Left renal cortex interstitium (tissue), 4 donors: ENCODE measurements at places on chromosomes 13 and 19.

DNA sequence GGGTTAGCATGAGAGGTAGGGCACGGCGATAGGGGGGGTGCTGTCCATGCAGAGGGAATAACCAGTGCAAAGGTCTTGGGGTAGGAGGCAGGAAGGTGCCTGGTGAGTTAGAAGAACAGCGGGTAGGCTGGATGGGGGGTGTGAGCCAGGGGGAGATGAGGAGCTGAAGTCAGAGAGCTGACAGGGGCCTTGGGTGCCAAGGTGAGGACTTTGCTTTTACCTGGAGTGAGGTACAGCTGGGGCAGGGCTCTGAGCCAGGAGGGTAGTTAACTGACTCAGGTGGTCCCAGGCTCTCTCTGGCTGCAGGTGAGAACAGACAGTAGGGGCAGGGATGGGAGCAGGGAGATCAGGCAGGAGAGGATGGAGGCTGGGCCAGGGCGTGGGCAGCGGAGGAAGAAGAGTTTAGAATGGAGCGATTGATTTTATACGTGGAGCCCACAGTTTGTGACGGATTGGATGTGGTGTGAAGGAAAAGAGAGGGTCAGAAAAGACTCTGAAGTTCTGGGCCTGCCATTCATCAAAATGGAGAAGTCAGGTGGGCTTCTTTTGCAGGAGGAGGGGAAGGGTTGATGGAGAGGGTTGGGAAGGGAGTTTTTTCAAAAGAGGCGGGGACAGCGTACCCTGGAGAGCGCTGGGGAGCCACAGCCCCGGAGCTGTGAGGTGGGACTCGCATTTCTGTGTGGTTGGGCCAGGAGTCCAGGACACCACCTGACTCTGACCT lies 1.2 kb upstream of the GRAMD1A start:
- DNase-seq, result no peak

DNA sequence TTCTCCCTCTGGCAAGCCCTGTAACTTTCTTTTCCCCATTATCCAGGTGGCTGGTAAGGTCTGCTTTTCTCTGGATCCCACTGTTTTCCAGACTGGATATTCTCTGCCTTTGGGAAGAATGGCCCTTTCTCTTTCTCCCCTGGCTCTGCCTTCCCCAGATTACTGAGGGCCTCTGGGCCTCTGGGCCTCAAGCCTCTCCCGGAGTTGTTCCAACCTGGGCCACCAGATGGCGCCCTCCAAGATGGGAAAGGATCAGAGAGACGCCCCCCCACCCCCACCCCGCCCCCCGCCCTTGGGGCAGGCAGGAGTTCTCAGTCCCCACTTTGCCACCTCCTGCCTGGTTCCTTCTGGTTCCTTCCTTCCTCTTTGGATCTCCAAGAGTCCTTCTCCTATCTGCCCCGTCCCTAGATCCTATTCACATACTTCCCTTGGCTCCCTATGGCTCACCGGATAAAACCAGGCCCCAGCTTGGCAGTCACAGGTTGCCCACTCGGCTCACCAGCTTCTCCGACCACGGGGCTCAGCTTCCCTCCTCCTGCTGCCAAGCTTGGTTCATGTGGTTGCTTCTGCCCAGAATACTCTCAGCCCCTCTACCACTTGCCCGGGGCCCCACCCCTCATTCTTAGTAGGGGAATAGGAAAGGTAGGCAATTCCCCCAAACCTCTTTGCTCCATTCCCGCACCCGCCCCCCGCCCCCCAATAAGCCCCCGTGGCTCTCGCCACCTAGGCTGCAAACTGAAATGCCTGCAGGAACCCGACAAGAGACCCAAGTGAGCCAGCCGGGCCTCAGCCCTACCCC lies 13.1 kb downstream of the EPS8L1 start:
- no peak for DNase-seq

DNA sequence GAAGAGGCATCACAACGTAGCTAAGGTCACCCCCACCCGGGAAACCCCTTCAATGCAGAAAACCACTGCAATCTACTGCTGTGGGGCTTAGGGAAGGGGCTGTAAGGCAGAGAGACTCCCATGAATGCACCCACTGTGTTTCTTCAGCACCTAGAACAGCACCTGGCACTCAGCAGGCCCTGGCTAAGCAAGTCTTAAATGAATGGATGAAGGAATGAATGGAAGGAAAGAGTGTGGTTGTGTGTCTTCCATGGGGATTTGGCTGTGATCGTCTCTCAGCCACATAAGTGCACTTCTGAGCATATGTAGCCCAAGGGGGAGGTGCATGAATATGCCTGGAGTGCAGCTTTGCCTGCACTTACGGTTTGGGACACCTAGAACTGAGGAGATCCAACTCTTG lies 2.9 kb downstream of the CCDC159 start:
- DNase-seq, result no peak

DNA sequence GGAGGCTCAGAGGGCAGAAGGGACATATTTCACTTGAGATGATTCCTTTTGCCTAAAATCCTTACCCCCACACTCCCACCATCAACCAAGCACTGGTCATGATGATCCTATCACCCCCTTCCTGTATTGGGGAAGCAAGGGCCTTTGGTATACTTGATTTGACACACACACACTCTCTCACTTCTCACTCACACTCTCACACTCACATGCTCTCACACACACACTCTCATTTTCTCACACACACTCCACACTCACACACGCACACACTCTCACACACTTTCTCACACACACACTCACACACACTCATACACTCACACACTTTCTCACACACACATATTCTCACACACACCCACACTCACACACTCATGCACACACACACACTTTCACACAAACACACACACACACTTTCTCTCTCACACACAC lies 8.6 kb downstream of the RGCC start:
- no peak for DNase-seq

GRCh38 chr19:54517483-54517882 lies 14.9 kb downstream of the LAIR2 start:
- DNase-seq, result peak; percentile 74

DNA sequence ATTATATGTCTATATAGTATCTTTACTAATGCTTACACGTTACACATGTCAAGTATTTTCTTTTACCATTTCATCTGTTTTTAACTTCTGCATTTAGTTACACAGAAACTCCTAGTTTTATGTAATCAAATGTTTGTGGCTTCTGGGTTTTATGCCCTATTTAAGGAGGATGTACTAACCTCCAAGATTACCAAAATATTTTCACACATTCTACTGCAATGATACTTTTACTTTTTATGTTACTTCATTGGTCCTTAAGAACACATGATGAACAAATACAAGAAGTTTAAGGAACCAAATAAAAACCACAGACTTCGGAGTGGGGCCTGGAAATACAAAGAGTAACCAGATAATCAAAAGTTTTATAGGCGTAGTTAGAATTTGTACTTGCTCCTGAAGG lies 37.2 kb downstream of the ZC3H13 start:
- DNase-seq, result no peak

DNA sequence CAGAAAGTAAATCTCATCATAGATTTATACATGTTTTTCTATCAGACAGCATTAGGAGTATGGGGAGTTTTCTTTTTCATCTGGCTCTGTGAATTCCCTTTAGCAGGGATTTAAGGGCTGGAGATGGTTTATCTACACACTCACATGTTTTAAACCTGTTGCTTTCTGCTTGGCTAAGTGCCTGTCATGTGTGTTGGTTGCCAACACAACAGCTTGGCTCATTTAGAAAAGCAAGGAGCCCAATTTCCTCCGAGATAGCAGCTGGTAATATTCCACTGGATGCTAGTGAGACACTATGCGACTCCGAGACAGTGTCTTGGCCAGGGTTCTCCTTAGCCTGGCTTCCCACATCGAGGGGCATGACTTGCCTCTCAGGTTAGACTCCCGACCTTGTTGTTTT lies 83.3 kb downstream of the KLF5 start:
- DNase-seq, result no peak
